ENCODE measurements at places on chromosomes 5 and 9. TPM values are rescaled to one million over a fixed set of nuclear protein-coding genes. Genes with fewer than 3 reads are reported as not detected.

TRIM14 gene
- polyA plus RNA-seq = 36.5 TPM

CD180 gene
- 81.1 TPM for polyA plus RNA-seq

PCDHB2 gene
- polyA plus RNA-seq = not detected

PCDHGB3 gene
- polyA plus RNA-seq = 0.21 TPM

C5 gene
- polyA plus RNA-seq = 1.3 TPM

CDKN2B-AS1 gene
- polyA plus RNA-seq = not detected

FGD3 gene
- polyA plus RNA-seq = 60.6 TPM

TRPM6 gene
- polyA plus RNA-seq = not detected

PTAR1 gene
- polyA plus RNA-seq = 18.4 TPM

MARCOL gene
- polyA plus RNA-seq = not detected

MAMDC4 gene
- polyA plus RNA-seq = not detected

SARDH gene
- not detected for polyA plus RNA-seq

ADAM19 gene
- 39.0 TPM for polyA plus RNA-seq

PLEKHG4B gene
- polyA plus RNA-seq = not detected

LEAP2 gene
- polyA plus RNA-seq = 1.6 TPM
